Renal cortex interstitium (tissue), 15 donors: ENCODE measurements at places on chromosomes 2 and 18. TPM values are rescaled to one million over a fixed set of nuclear protein-coding genes. Genes with fewer than 3 reads are reported as not detected.

Gene BMP10
- not detected for polyA plus RNA-seq

DNA sequence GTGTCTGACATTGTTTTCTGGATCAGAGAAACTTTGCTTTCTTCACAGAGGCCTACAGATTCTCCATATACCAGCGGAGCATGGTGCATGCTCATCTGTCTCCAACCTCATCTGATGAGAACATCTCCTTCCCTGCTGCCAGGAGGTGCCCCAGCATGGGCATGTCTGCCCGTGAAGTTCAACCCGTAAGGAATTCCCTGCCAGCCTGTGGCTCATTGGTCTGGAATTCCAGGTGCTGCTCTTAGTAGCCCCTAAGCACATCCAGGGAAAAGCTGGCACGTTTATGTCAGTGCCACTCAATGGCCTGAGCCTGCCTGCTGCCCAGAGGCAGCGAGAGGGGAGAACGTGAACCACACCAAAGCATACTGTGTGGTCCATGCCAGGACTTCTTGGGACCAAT, 1.7 kb upstream of the SP100 start:
- DNase-seq = no peak

DNA sequence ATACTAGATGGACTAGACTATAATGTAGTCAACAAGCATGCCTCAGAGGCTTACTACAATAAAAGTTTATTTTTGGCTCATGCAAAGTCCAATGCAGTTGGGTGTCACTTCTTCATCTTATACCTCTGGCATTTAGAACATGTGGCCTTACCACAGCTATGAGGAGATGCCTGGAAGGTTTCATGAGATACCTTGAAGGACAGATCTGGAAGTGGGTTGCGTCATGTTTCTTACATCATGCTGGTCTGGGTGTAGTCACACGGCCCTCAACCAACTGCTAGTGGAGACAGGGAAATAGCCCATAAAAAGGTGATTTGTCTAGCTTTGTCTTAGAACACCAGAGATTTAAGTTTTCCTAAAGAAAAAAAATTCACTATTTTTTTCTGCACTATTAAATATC, 91.7 kb upstream of the MMADHC start:
- DNase-seq = no peak

- DNase-seq = no peak
Observed at GRCh38 chr18:58058720-58059119, 14.7 kb downstream of the NEDD4L start.

Gene EML6
- polyA plus RNA-seq = 20.3 TPM

- DNase-seq = no peak
Observed at GRCh38 chr2:162824304-162824703, 14.3 kb downstream of the KCNH7 start.
